ENCODE measurements at places on chromosomes 5 and 9.

DNA sequence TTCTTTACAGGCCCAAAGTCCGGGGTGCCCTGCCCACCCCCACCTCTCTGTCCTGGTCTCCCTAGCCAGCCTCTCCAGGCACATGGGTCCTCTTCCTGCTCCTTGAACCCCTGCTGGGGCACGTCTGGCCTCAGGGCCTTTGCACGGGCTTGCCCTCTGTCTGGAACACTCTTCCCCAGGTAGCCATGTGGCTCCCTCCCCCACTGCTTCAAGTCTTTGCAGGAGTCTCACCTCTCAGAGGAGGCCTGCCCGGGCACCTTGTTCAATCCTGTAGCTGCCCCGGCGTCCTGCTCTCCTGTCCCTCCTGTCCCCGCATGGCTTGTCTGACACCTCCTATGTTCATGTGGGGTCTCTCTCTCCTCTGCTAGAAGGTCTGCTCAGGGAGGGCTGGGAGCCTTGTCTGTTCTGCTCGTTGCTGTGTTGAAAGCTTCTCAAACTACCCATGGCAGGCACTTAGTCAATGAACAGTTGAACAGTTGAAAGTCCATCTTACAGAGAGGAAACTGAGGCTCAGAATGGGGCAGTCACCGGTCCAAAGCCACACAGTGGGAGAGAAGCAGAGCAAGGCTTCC lies 241.4 kb downstream of the PBX3 start:
- no peak for DNase-seq

DNA sequence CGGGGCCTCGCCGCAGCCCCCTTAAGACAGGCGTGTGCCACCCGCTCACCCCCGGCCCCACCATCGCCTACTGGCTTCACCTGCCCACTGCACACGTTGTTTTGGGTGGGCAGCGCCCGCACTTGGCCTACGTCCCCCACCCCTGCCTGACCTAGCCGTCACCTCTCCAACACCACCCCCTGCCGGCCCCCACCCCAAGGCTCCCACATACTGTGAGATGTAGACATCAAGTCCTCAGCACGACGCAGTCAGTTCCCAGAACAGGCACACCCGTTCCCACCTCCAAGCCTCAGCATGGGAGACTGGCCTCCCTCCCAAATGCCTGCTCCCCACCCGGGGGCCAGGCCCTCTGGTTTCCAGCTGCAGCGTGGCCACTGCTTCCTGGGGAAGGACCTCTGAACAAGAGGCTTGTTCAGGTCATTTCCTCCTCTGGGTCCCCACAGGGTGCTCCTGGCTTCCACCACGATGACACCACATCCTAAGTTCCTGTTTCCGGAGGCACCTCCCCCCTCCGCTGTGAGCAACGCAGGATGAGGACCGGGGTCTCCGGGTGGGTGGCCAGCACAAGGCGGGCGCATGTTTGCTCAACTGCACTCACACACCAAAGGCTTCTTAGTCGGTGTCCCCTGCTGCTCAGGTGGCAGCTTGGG lies 11.3 kb downstream of the DBN1 start:
- no peak for DNase-seq

DNA sequence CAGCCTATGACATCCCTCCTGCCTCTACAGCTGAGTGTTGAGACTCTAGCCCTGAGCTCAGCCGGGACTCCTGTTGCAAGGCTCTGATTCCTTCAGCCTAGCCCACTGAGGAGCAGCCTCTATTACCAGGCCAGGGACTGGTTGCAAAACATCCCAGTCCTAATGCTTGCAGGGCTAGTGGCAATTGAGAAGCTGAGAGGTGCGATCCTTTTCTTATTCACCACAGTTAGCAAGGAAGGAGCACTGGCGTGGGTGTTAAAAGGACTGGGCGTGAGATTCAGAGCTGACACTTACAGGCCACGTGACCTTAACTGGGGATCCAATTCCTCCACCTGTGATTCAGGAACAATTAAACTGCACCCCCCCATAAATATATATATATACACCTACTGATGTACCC lies 58.8 kb downstream of the GARNL3 start:
- DNase-seq, result no peak

DNA sequence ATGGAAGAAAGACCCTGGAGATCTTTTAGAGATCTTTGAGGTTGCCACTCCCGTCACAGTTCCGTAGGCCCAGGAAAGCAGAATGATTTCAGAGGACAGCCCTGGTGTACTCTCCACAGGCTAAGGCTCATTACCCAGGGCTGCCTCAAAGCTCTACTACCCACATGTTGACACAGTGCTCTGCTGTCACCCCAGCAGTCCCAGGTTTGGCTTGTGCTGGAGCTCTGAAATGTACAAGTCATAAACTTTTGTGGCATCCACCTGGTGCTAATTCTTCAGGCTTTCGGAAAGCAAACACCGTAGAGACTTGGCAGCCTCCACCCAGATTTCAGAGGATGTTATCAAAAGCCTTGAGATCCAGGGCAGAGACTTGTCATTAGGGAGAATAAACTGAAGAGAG lies 136.5 kb downstream of the MTRR start:
- DNase-seq, result no peak

- DNase-seq, result no peak
Observed at GRCh38 chr9:124238546-124239140, 19.1 kb upstream of the NEK6 start.

- no peak for DNase-seq
Observed at GRCh38 chr5:56145511-56145910, 87.6 kb downstream of the ANKRD55 start.

DNA sequence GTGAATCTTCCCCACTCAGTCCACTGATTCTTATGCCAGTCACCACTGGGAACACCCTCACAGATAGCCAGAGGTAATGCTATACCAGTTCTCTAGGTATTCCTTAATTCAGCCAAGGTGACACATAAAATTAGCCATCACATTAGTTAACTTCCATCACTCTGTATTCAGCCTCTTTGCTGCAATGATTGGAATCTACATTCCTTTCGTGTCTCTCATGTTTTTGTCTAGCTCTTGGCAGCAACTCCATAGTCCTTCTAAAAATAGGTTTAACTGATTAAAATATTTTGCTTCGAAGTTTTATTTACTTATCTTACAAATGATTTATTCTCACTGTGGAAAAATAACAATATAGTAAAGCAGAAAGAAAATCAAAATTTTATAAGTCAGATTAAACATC lies 19.6 kb upstream of the RNF20 start:
- DNase-seq, result peak; percentile 30

DNA sequence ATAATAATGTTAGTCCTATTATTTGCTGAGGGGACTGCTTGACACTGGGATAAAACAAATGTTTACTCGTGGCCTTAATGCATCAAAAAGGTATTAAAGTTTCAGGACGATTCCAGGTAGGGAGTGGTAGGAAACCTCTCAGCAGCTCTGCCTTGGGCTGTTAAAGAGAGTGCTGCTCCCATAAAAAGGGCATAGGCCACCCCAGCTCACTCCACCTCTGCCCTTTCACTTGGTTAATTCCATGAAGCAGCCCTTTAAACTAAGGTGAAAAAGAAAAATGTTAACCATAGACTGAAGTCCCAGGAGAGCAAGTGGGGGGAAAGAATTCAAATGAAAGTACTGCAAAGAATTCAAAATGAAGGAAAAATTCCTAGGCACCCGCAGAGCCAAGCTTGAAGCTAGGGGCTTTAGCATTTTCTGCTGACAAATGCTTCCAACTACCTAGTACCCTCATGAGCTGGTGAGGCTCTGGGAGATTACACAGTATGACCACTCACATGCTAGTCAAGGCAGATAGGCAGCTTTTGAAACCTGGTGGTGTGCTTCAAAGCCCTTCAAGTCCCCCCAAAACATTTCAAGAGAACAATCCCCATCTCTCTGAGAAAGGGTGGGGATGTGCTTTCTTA lies 8.5 kb downstream of the KLF9 start:
- DNase-seq, result no peak

DNA sequence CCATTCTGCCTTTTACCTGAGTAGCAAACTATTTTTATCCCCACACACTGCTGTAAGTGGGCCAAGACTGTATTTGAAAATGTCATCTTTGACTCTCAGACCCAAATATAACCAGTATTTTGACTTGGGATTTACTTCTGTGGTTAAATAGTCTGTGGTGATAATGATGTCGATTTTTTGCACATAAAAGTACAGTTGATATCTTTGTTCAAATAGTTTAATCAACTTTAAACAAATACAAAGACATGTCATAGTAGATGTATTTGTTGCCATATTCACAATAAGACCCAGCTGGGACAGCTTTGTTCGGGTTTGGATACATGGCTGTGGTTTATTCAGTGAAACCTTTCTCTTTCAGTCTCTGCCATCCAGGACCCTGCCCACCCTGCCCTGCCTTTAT lies 20.4 kb downstream of the NFX1 start:
- DNase-seq, result no peak

DNA sequence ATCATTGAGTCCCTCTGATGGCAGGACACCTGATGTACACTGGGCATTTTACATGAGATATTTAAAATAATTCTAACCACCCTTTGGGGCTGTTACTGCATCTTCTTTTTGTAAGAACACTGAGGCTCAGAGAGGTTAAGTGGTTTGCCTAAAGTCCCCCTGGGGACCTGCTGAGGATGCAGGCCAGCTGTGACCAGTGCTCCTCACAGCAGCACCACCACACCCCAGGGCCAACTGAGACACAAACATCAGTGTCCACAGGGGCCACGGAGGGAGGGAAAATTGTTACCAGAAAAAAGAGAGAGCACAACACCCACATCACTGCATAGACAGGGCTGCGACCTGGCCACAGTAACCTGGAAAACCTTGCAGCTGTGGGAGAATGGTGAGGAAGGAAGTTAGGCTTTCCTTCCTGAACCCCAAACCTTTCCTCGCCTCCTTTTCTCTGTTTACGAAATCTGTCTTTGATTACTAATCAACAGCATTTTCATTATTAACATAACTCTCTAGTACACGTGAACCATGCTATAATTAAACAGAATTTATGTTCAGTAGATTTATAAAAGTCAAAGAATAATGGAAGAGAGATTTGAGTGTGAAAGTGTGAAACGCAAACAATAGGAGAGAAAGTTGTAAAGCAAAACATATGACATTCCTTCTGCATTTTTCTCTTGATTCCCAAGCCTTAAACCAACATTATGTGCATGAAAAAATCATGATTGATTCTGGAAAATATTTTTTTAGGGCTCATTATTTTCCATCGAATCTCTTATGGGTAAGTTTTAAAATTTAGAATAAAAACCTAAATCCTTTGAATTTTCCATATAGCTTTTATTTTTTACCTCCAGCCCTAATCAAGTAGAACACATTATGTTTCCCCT lies 228.1 kb upstream of the DAPK1 start:
- DNase-seq, result no peak

- no peak for DNase-seq
Observed at GRCh38 chr5:79008362-79008761, 23.3 kb upstream of the ARSB start.

DNA sequence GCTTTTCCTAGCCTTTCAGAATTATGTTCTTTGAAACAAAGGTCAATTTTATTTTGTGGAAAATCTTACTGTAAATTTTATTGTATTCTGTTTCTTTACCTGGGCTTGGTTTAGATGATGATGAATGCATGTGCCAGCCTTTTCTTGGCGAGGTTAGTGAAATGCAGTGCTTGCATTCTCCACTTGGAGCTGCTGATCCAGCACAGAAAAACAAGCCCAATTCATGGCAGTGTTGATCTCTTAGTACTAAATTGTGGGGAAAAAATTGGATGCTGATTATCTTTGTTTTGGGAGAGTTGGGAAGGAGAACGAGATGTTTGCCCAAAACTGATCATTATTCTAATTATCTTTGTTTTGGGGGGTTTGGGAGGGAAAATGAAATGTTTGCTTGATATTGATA lies 3.7 kb downstream of the HABP4 start:
- no peak for DNase-seq

GRCh38 chr9:68964765-68965164 lies 49.1 kb downstream of the PRKACG start:
- DNase-seq, result no peak

DNA sequence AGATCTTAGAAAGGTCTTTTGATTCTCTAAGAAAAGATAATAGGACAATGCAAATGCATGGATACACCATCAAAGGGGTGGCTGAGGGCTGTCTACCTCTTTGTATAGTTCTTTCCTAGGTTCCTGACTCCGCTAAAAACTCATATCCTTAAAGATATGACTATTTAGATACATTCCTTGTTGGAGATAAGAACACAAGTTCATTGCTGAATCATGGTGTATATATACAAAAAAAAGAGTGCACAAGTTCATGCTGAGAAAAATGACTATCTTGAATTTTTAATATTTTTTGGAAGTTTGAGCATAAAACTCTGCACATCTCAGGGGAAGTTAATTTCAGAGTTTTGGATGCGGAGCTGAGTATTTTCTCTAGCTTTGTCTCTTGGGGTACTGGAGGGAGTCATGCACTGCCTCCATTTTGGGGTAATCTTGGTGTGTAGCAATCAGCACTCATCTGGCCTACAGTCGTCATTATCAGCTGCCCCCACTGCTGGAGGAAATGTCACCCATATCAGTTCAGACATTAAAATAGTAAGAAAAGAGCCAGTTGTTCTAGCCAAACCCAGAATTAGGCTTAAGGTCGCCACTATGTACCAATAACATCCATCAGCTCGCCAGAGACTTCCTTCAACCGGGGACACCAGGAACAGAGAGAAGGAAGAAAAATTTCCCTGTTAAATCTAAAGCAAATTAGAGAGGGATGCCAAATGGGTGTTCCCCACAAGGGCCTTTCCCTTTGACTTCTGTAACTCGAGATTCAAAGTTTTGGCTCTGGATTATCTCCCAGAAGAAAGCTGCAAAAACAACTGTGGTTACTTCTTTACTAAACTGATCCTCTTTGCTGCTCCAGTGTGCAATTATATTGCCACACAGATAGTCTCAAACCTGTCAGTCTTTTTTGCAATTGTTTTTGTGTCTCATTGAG lies 49.0 kb downstream of the PTTG1 start:
- DNase-seq, result no peak

GRCh38 chr5:125478599-125478998 lies 732.2 kb upstream of the ZNF608 start:
- DNase-seq, result no peak

DNA sequence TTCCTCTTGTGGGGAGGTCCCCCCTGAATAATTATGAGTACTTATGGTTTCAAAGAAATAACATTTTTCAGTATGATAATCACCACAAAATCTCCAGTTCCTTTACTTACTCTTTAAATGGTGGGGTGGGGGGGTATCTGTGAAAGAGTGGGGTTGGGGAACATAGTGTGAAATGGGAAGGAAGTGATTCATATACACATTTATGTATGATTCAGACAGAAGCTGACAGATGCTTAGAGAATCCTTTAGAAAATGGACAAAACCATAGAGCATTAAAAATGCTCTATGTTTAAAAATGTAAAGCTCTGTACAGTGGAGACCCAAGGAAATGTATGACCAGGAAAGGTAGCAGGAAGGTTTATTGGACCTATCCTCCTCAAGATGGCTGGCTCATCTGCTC lies 267.5 kb upstream of the GRIA1 start:
- DNase-seq, result no peak

Data from amniotic stem cell (primary cell).